ENCODE measurements at places on chromosomes 11 and 22.

DNA sequence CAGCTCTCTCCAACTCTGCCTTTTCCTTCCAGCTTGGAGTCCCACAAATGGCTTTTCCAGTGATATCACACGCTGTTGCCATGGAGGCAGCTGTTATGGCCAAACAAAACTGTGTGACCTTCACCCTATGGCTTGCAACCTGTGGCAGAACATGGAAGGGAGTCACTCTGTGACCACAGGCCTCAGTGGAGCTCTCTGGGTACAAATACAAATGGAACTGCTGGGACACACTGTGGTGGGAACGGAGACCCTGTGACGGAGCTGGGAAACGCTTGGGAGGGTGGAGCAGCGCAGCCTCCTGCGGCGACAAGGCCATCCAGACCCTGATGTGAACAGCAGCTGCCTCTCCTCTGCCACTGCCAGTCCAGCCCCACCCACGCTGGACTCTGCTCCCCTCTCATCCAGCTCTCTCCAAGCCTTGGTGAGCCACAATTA is 162.5 kb downstream of the ETS1 start:
- no peak for DNase-seq

DNA sequence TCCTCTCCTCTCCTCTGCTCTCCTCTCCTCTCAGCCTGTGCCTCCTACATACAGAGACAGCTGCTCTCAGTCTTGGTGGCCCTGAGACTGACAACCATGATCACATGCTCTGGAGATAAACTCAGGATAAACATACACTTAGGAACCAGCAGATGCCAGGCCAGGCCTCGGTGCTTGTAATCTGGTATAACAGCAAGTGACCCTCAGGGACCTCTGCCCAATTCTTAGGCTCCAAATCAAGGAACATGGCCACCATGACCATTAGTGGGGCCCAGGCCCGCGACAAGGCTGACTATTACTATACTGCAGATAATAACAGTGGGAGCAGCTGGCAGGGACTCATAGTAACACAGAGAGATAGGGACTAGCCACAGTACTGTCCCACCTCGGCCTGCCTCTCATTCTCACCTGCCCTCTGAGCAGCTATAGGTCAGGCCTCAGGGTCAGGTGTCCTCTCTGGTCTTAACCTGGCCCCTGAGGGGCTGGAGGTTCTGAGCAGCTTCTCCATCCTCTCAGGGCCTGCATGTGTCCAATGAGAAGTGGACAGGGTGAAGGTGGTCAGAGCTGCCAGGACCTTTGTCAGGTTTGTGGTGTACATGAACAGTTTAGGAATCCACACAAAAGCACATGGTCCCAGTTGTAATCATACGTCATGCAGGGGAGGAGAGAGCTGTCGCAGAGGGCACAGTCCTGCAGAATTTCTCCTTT is 106.1 kb downstream of the GGTLC2 start:
- no peak for DNase-seq

DNA sequence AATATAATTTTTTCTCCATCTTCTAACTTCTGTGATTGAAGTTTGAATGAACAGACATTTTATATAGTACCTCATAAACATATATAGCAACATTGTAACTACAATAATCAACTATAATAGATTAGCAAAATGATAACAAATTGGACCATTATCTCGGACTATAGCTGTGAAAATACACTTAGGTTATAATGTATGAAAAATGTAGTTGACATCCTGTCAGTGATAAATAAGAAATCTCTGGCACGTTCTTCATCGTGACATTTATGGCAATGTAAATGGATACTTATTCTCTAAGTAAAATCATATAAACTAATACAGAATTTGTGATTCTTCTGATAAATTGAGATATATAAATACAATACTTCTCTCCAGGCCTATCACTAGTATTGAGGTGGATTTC is 333.3 kb downstream of the GUCY1A2 start:
- DNase-seq = no peak

DNA sequence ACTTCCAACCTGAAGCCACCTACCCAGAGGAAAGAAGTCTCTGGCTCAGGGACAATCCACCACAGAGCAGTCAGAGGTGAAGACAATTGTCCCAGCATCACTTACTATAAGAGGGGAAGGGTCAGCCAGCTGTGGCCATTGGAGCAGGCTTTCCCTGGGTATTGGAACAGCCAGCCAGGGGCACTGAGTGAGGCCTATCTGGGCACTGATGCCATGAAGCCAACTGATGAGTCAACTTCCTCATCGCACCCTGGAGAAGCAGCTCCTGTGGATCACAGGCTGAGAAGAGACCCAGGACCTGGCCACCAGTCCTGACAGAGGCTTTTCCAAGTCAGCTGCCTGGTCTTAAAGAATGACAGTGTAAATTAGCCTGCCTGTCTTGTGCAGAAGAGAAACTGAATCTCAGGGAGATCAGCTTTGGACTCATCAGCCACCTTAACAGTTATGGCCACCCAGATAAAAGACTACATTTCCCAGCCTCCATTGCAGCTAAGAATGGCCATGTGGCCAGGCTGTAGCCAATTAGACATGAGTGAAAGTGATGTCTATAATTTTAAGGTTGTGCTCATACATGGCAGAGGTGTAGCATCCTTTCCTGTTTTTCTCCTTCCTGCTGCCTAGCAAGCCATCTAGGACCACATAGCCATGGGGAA is 19.0 kb downstream of the CHST1 start:
- DNase-seq = no peak

- no peak for DNase-seq
Measured at GRCh38 chr22:29727131-29727523, 7.3 kb downstream of the CABP7 start.

DNA sequence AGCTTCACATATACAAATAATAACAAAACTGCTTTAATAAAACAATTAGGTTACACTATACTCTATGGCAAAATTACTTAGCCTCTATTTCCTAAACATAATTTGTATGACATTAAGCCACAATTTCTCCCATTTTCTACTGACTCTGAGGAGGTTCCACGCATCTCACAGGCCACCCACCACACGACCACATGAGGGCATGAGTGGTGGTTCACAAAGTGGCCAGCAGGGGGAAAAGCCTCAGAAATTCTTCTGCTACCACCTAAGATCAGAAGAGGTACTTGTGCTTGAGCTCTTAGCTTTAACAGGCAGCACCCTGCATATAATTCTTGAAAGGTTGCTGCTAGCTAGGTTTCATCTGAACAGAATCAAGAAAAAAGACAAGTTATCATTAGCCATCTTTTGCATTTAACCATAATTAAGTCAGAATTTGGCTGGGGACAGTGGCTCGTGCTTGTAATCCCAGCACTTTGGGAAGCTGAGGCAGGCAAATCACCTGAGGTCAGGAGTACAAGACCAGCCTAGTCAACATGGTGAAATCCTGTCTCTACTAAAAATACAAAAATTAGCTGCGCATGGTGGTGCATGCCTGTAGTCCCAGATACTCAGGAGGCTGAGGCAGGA is 7.7 kb downstream of the LPXN start:
- DNase-seq = peak; percentile 64

GRCh38 chr11:36016263-36016662 is 72.4 kb downstream of the LDLRAD3 start:
- DNase-seq = no peak

- DNase-seq = no peak
Measured at GRCh38 chr22:39132281-39132680, 20.2 kb downstream of the CBX7 start.

- no peak for DNase-seq
Measured at GRCh38 chr11:122491509-122491908, 164.0 kb upstream of the UBASH3B start.

- no peak for DNase-seq
Measured at GRCh38 chr11:32840587-32840986, 10.9 kb downstream of the PRRG4 start.

DNA sequence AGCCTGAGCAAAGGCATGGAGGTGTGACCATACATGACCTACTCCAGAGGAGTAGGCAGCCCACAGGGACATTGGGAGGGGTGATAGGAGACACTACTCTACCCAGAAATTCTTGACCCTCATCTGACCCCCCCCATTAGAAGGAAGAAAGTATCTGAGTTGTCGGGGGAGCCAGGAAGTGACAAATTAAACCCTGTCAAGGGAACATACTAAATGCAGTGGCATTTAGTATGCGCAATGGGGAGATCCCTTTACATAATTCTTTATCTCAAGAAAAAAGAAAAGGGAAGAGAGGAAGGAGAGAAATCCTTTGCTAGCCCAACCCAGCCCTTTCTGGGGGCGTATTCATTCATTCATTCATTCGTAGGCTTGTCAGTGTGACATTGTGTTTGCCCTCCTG is 58.8 kb downstream of the NAV2 start:
- no peak for DNase-seq

DNA sequence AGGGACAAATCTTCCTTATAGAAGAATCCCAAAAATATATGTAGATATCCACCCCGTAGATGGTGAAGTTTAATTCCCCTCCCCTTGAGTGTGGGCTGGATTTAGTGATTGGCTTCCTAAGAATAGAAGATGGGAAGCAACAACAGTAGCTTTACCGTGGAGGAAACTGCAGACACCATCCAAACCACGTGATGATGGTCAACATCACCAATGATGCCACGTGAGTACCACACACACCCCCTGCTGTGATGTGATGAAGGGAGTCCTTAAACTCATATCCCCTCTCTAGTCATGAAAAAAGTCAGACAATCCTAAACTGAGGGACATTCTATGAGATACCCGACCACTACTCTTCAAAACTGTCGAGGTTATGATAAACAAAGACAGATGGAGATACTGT is 76.4 kb upstream of the SLC22A12 start:
- DNase-seq = no peak

DNA sequence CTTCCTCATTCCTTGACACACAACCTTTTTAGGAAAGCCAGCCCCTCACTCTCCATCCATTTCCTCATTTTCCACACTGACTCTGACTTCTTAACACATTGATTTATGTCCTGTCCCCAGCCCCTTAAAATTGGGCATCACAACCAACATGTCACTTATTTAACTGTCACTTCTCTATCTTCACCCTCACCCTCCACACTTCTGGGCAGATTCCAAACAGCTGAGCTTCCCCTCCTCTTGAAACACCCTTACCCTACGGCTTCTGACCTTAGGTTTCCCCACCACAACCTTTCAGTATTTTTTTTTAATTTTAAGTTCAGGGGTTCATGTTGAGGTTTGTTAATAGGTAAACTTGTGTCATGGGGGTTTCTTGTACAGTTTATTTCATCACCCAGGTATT is 696.3 kb downstream of the DLG2 start:
- no peak for DNase-seq

- no peak for DNase-seq
Measured at GRCh38 chr11:31814176-31814868, 3.2 kb upstream of the PAX6 start.

DNA sequence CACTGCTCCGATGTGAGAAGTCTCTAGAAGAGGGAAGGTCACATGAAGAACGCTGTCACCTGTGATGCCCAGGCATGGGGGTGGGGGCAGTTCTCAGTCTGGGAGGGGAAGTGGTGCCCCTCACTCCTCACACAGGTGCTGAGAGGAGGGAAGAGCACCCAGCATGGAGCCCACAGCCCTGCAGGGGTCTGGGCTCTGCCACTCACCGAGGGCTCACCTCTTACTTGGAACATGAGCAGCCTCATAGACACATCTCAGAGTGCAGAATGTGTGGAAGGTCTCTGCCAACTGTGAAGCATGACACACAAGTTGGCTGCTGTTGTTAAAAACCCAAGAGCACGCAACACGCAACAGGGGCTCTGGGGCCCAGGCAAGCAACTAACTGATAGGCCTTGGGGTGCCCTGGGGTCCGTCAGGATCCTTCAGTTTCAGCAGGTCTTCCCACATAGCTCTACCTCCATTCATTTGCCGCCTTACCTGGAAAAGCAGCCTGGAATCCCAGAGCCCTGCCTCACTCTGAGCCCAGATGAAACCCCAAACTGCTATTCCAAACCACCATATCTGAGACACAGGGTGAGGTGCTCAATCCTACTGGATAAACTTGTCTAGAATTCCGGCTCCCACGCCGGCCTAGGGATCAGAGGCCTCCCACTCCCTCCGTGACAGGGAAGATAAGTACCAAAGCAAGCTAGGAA is 17.5 kb upstream of the TMPRSS4 start:
- DNase-seq = no peak

DNA sequence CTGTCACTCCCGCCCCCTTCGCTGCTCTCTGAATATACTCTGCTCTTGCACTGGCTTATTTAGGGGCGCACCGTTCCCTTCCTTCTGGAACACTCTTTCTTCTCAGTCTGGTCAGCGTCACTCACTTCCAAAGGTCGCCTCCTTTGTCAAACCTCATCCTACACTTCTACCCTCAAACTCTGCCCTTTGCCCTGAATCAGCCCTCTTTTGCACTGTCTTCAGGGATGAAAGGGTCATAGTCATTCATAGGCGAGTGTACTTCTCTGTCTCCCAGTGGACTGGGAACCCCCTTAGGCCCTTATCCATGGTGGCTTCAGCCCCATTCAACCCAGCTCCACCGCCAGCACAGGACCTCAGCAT is 15.4 kb downstream of the MOGAT2 start:
- DNase-seq = no peak

DNA sequence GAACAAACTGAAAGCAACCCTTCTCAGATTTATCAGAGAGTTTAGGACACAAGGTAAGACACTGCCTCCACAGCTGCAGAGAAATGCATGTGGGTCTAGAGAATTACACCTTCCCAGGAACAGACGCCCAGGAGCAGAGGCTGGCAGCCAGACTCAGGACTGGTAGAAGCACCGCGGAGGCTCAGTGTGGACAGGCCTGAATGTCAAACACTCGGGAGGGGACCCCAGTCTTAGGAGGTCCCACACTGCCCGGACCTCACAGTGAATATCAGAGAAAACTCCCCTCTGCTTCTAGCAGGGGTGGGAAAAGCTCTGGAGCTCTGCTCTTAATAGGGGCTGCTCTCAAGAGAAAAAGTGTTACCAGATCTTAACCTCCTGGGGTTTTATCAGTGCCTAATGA is 952.7 kb downstream of the BRD1 start:
- DNase-seq = no peak

GRCh38 chr11:132987936-132988335 is 544.4 kb downstream of the OPCML start:
- no peak for DNase-seq

DNA sequence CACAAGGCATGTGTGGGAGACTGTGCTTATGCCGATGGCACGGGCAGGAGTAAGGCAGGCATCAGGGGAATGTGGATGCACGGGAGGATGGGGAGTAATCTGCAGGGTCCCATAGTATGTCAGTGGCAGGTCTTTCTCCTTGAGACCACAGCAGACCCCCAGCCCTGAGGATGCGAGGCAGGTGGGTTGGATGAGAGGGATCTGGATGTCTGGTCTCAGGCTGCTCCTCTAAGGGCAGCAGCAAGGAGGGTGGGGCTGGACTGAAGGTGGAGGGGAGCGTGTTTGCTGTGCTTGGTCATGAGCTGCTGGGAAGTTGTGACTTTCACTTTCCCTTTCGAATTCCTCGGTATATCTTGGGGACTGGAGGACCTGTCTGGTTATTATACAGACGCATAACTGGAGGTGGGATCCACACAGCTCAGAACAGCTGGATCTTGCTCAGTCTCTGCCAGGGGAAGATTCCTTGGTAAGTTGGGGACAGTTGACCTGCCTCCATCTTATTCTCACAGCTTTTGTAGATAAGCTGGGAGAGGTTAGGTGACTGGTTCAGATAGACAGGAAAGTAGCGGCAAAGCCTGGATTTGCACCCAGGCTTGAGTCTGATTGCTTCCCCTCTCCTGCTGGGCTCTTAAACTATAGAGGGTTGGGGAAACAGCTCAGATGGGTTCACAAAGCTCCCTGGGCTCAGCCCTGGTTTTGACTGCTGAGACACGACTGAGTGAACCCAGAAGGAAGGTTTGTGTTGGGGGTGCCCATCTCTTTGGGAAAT is at the start of gene APOL1:
Gene APOL1, plus strand, starts transcription at position 380 of the 769 bp plus-strand sequence. CDS start 1,823 bp downstream, outside the sequence.
- no peak for DNase-seq

GRCh38 chr11:67699521-67699920 is 25.1 kb upstream of the ALDH3B2 start:
- DNase-seq = no peak

- no peak for DNase-seq
Measured at GRCh38 chr11:122177238-122177637, 61.2 kb upstream of the BLID start.
